ENCODE measurements at places on chromosomes 2 and 18. TPM values are rescaled to one million over a fixed set of nuclear protein-coding genes. Genes with fewer than 3 reads are reported as not detected.

LYPD6 gene
- 2.7 TPM for polyA plus RNA-seq

SPIRE1 gene
- 14.4 TPM for polyA plus RNA-seq

C2orf81 gene
- polyA plus RNA-seq: 9.9 TPM

PMS1 gene
- 4.8 TPM for polyA plus RNA-seq

SALL3 gene
- 4.7 TPM for polyA plus RNA-seq

COL5A2 gene
- polyA plus RNA-seq: 5.1 TPM

FSHR gene
- polyA plus RNA-seq: not detected

FAM228B gene
- polyA plus RNA-seq: 10.9 TPM

LRRC30 gene
- not detected for polyA plus RNA-seq

TLX2 gene
- polyA plus RNA-seq: 0.20 TPM

FBXO48 gene
- polyA plus RNA-seq: 0.64 TPM

FSIP2 gene
- not detected for polyA plus RNA-seq

STARD7 gene
- polyA plus RNA-seq: 83.6 TPM

IL36B gene
- polyA plus RNA-seq: not detected

DNAH6 gene
- polyA plus RNA-seq: not detected

OBSL1 gene
- 91.4 TPM for polyA plus RNA-seq

Data from brain (organoid and tissue), 16 donors.